ENCODE measurements at places on chromosomes 2 and 18.

DNA sequence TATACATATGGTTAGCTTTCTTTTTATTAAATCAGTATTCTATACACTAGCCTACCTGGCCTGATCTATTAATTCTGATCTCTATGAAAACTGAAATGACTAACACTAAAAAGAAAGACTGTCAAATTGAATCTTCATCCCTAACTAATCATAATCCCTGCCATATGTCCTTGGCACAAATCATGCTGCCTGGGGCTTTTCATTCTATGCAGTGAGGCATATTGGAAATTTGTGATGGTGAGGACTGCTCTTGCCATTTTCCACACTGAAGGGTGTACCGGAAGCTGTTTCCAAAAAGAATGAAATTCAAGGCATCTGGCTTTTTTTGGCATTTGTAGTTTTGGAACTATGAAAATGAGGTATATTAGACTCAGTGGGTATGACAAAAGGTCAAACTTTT is 39.7 kb downstream of the RAPGEF4 start:
- DNase-seq: no peak

GRCh38 chr2:226720948-226721347 is 78.7 kb downstream of the IRS1 start:
- DNase-seq: no peak

DNA sequence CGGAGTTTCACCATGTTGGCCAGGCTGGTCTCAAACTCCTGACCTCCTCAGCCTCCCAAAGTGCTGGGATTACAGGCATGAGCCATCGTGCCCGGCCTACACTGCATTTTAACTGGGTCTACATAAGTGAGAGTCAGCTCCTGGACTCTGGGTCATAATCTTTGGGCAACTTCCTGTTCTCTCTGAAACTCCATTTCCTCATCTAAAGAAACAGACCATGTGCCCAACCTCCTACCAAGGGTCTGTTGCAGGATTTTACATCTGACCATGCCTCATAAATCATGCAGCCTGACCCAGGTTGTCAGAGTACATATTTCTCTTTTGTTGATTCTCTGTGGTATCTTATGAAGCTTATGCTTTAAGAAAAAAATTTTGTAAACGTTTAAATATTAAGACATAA is 280.4 kb downstream of the ALPK2 start:
- DNase-seq: no peak

DNA sequence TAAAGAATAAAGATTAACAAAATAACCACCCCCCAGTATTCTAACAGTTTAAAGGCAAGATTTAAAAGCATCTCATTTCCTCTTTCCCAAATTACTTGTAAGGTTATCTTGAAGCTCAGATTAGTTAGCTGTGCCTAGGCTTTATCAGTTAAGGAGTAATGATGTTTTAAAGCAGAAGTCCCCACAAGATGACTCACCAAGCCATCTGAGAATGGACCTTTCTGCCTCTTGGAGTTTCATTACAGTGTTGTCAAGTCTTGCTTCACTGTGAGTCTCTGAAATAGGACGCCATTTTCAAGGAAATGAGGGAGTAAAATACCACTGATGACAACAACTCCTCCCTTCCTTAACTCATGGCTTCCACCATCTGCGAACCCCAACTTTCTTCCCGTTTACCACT is 35.9 kb downstream of the ZNF385B start:
- no peak for DNase-seq

- DNase-seq: no peak
These were observed 116.0 kb downstream of the GALR1 start for GRCh38 chr18:77365667-77366066.

- DNase-seq: no peak
These were observed 1.4 kb downstream of the MSH2 start for GRCh38 chr2:47404356-47404755.

- DNase-seq: no peak
These were observed 177.3 kb downstream of the ERBB4 start for GRCh38 chr2:212361174-212361756.

DNA sequence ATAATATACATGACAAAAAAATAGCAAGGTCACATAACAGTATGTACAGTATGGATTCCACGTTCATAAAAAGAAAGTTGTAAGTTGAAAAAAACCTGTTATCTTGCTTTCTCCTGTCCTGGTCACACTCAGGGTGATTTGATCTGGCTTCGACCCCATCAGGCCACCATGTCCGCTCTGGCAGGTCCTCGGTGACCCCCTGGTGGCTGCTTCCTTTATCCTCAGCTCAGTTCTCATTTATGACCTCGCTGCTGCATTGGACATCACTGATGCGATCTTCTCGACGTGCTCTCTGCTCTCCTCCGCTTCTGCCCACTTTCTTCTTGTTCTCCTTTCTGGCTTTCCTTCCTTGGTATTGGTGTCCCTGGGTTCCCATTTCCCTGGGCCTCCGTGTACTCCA is 29.7 kb downstream of the DGKD start:
- DNase-seq: no peak

GRCh38 chr2:161166538-161167409 is 6.5 kb downstream of the TANK start:
- DNase-seq: no peak
